ENCODE measurements at places on chromosomes 11 and 22.

- peak; percentile 42 for DNase-seq
Observed at GRCh38 chr22:24423519-24424000, 3.8 kb upstream of the ADORA2A start.

- no peak for DNase-seq
Observed at GRCh38 chr22:42945736-42946135, 69.2 kb downstream of the PACSIN2 start.

GRCh38 chr22:44686873-44687600 is 15.0 kb upstream of the PRR5 start:
- DNase-seq: no peak

DNA sequence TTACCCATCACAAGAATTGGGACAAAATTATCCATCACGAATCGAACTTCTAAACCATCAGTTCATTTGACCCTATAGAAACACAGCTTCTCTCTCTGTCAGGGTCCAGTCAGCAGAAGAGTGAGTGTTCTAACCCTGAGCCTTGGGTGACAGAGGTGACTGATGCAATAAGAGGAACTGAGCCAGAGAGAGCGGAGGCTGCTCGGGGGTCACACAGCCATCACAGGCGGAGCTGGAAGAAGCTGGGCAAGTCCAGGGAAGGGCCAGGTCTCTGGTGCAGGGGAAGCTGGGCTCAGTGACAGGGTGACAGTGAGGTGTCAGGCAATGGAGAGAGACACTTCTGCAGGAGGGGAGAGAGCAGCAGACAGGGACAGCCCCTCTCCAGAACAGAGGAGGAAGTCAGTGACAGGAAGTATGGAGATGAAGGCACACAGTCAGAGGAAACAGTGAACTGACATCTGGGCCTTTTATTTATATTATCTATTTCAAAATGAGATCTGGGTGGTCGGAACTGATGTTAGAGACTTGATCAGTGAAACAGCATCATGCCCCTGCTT is 184.0 kb upstream of the TBCEL start:
- no peak for DNase-seq

- no peak for DNase-seq
Observed at GRCh38 chr11:6563121-6563619, 40.2 kb downstream of the RRP8 start.

DNA sequence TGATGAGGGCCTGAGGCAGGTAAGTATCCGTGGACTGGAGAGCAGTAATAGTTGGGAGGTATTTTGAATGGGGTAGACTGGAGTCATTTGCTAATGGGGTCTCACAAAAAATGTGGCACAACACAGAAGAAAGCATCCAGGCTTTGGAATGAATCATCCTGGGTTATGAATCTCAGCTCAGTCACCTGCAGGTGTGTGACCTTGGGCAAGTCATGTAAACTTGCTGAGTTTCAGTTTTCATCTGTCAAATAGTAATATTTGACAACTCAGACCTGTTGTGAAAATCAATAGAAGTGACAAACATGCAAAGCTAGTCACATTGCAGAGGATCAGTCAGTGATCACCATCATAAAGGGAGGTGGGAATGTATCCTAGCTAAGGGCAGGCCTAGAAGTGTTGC is 232.0 kb upstream of the TENM4 start:
- DNase-seq: no peak

- DNase-seq: no peak
Observed at GRCh38 chr11:45880772-45881570, 4.5 kb upstream of the MAPK8IP1 start.

- DNase-seq: no peak
Observed at GRCh38 chr22:42786606-42787356, 66.1 kb upstream of the A4GALT start.

- no peak for DNase-seq
Observed at GRCh38 chr11:18046116-18046777, at the start of gene TPH1. Gene TPH1, minus strand, starts transcription at chr11:18046269. Its CDS starts 5,507 bp downstream, at chr11:18040762.

DNA sequence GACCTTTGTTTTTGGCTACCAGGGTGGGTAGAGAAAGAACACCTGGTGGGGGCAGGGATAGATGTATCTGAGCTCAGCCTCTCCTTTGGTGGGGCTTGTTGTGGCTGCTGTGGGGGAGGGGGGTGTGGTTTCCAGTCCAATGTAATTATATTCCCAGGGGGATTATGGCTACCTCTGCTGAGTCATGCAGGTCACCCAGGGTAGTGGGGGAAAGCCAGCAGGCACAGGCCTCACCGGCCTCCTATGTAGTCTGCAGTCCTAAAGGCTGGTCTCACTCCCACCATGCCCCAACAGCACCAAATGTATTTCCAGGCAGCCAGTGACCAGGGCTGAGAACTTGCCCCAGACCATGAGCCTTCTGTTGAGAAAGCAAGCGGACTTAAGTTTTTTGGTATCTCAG is 119.6 kb downstream of the DYNC2H1 start:
- DNase-seq: no peak

DNA sequence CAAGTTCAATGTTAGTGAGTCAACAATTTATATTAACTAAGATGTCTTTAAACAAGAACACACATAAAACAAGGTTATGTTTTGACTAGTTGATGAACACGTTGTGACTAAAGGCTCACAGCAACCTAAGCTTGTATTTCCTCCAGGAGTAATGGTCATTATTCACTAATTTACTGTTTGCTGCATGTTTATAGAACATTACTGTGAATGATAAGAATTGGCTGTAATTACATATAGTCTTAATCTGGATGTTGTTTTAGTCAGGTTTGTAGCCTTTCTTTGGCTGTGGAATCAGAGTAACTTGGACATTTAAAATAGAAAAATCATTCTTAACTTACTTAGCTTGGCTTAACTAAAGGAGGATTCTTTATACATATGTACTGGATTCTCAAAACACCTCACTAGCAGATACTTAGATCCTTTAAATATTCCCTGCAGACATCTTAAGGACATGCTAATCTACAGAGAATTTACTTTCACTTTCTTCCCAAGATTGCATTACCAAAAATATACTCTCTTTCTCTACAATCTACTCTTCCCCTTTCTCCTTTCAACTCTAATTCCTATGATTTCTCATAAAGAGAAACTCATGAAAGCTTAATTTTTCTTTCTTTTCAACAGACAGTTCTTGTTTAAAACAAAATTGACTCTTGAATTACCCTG is 319.7 kb upstream of the CTSC start:
- no peak for DNase-seq

DNA sequence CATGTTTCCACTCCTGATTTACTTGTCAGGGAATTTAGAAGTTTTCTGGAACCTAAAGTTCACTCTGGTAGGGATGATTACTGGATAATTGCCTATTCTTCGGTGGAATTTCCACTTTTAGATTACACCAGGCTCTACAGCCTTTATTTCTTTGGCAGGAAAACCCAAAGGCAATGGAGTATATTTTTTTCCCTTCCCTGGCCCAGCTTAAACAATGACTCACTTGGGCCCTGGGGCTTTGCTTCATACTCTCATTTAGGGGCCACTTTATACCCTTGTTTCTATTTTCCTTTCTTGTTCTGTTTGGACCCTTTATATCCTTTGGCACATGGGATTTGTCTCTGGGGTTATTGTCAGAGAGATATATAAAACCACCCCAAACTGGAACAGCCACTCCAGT is 114.7 kb downstream of the CSTPP1 start:
- DNase-seq: no peak

DNA sequence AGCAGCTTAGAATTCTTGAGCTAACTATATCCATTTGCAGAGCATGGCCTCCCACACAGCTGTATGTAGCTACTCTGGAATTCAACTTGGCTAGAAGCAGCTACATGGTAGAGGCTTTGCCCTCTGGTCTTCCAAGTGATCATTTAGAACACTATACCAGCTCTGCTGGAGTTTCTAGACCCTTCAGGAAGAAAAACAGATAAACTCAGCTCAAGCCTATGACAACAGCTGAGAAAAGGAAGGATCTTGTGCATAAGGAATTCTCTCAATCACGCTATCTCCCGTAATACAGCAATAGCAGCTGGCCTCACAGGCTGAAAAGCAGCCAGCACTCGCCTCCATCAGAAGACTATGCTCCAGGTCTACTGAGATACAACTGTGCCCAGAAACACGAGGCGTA is 50.6 kb upstream of the APOA1 start:
- DNase-seq: no peak

DNA sequence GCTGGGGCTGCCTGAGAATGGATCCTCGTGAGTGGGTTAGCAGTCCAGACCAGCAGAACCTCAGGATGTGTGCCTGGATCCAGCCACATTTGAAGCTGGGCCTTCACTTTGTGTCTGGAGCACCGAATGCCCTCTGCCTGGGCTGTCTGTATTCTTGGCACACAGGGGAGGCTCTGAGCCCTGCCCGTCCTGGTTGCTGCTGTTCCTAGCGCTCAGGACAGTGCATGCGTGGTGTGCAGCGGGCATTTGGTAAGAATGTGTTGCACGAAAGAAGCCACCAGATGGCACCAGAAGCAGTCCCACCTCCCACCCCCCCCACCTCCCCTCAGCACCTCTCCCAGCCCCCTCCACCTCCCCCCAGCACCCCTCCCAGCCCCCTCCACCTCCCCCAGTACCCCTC is 4.1 kb upstream of the MAPK11 start:
- peak; percentile 28 for DNase-seq

DNA sequence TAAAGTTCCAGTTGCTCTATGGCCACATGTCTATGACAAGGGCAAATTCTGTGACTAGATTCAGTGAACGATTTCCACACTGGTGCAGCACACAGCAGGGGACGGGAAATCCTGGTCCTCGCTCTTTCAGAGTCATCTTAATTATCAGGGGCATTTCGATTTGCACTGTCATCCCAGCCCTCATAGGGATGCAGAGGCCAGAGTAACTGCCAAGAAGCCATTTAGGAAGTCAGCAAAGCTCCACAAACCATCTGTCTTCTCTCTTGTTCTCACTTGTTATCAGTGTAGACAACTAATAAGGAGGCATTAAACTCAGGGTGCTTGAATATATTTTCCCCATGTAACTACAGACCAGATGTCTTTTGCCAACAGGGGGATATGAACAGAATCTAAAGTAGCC is 151.7 kb downstream of the STK33 start:
- DNase-seq: no peak

DNA sequence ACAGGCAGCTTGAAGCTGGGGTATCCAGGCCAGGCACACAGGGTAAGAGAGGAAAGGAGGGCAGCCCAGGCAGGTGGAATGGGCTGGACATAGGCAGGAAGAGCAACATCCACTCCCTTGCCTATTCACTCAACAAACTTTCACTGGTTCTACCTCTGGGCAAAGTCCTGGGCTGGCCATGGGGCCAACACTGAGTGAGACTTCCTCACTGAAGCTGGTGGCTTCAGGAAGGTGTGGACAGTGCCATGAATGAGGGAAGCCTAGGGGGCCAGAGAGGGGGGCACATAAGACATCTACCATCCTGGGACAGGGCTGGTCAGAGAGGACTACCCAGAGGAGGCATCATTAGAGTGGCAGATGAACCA is 44.9 kb upstream of the TCF20 start:
- DNase-seq: no peak

GRCh38 chr11:36453678-36454077 is 56.4 kb downstream of the TRAF6 start:
- no peak for DNase-seq

DNA sequence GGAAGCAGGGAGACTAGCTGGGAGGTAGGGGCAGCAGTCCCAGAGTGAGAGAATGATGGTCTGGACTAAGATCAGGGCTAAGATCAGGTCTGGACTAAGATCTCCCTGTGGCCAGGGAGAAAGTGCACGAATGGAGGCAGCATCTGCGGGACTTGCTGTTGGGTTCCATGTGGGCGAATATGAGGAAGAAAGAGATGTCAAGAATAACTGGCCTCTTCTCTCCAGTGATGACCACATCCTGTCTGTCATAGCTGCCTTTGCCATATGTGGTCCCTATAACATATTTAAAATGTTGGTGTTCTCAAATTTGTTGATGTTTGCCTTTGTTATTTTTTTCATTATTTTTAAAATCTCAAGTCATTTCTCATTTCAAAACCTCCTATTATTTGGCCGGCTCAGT is 27.4 kb upstream of the CXCR5 start:
- DNase-seq: no peak

- no peak for DNase-seq
Observed at GRCh38 chr22:49323751-49324415, 503.8 kb downstream of the BRD1 start.

DNA sequence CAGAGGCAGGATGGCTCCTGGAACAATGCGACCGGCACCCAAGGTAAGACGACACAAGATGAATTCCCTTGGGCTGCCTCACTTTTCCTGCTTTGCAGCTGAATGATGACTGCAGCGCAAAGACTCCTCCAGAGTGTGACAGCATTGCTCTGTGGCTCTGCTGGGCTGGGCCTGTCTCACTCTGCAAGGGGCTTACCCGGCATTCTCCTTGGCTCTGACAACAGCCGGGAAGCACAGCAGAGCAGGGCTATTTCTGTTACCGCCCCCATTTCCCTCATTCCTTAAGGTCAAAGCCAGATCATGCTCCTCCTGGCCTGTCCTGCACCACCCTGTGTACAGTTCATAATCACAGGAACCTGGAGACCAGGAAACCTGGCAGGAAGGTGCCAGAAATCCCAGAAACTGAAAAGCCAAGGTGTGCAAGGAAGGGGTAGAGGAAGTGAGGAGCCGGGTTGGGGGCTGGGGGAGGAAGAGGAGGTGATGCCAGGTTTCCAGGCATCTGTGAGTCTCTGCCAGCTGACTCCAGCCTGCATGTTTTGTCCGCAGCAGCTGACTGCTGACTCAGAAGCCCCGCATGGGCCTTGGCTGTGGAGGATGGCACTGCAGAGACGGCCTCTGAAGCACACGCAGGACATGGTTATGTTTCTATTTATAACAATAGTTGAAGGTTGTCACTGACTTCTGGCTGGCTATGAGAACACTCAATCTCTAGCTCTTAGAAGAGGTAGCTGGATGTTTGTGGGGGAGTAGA is 113.6 kb downstream of the MICAL3 start:
- no peak for DNase-seq

GRCh38 chr11:72008728-72009127 is 10.0 kb downstream of the IL18BP start:
- DNase-seq: no peak

- DNase-seq: no peak
Observed at GRCh38 chr11:70072861-70073755, 5.0 kb upstream of the ANO1 start.

GRCh38 chr11:47538741-47539565 is 14.0 kb downstream of the CELF1 start:
- DNase-seq: no peak

DNA sequence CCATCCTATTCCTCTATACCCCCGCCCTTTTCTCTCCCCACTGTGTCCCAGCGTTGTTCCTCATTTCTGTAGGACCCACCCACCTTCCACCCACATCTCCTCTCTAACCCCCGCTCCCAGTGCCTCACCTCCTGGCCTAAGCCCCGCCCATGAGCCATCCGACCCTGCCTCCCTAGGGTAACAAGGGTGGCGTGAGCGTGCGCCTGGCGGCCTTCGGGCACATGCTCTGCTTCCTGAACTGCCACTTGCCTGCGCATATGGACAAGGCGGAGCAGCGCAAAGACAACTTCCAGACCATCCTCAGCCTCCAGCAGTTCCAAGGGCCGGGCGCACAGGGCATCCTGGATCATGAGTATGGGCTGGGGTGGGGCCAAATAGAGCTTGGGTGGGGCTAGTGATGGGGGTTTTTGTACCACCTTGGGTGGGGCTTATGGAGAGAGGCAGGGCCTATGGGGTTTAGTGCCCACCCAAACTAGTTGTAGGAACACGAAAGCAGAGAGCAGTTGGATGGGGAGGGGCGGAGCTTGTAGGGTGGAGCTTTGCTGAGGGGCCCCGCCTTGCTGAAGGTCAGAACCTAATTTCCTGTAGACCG is 4.5 kb downstream of the INPP5J start:
- DNase-seq: no peak
